Kidney capillary endothelial cell (primary cell): ENCODE measurements at places on chromosomes 3 and 15.

GRCh38 chr3:150161011-150161410 is 190.3 kb upstream of the PFN2 start:
- DNase-seq = no peak

DNA sequence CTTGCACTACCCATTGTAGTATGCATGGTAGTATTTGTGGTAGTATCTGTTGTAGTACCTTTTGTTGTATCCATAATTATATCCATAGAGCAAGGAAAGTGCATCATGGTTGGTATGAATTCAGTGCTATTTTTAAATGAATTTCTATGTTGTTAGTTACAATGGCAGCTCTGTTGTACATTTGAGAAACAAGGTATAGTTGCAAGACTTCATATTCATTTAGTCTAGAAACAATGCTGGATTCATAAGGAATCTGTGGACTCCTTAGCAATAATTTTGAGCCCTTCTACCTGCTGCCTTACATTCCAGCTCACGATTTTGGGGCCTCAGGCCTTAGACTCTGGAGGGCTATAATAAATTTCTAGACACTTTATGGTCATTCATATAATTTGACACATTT is 141.8 kb downstream of the FAM43A start:
- DNase-seq = no peak

- peak; percentile 51 for DNase-seq
Observed at GRCh38 chr3:14461748-14462324, 59.4 kb downstream of the SLC6A6 start.

DNA sequence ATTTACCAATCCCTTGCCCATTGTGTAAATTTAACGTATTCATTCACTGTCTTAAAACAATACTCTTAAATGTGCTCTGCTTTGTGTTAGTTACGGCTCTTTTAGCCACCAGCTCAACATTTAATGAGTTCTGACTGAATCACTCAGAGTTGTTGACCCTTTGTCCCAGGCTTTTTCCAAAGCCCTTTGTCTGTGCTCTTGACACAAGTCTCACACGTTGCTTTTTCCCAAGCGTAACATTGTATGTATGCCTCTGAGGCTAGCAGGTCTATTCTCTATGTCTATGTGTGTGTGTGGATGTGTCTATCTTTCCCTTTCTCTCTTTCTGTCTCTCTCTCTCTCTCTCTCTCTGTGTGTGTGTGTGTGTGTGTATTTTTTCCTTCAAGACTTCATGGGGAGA is 435.4 kb upstream of the GOLIM4 start:
- no peak for DNase-seq

GRCh38 chr3:10444511-10444910 is 60.9 kb downstream of the ATP2B2 start:
- DNase-seq = no peak

- DNase-seq = no peak
Observed at GRCh38 chr3:186789554-186790260, 6.3 kb downstream of the EIF4A2 start.

DNA sequence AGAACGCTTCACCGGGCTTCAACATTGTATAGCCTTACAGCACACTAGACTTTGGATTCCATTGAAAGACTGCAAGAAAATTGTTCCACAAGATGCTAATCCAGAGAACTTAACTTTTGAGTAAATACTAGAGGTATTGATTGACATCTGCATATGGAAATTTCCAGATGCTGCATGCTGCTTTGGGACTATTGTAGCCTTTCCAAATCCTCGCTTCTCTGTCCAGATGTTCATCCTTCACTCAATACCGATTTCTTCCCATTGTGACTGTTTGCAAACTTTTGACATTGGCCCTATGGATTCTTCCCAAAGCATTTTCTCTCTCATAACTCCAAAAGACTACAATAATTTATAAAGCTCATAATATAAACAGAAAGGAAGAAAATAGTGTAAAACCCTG is 41.4 kb downstream of the COL6A6 start:
- DNase-seq = no peak

DNA sequence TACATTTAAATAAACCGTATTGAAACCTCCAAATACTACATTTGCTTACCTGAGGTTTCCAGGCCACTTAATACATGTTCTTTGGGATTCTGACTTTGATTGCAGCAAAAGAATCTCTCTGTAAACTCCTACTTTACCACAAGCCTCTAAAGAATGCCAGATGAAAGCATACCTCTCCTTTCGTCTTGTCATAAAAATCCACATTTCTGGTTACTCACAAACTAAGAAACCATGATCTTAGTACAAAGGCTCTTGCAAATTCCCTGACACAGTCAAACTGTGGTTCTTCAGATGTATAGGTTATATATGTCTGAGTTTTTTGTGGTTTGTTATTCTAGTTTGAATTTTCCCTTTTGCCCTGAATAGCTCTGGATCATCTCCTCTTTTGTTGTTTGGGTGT is 188.4 kb downstream of the RAP2B start:
- no peak for DNase-seq

DNA sequence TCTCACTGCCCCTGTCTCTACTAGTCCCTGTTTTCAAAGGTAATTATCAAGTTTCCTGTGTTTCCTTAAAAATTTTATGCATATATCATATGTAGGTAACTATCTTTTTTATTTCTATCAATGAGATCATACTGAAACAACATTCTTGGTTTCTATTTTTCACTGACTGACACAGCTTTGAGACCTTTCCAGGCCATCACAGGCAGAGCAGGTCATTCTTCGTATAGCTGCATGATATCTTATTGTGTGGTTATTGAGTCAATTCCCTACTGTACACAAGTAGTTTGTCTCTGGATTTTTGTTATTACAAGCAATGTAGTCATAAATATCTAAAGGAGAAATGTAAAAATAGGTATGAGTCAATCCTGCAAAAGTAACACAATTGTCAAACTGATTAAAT is 169.6 kb downstream of the CFAP20DC start:
- no peak for DNase-seq

DNA sequence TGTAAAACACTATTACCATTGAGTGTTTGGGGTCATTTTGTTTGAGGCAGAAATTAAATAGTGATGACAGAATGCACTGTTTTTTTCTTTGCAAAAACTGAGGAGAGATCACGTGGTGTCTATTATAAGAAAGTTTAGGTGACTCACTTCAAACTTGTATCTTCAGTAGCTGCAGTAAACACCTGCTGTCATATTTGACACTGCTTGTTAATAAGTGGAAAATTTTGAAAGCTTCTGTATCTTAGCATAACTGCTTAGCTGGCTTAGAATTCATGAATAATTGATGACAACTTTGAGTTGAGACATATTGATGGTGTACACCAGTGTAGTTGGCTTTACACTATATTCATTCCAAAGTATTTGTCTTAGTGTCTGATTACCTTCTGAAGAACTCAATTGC is 29.7 kb upstream of the MDFIC2 start:
- no peak for DNase-seq
